NCI-H774 (cell line): ENCODE measurements at places on chromosomes 2 and 18.

DNA sequence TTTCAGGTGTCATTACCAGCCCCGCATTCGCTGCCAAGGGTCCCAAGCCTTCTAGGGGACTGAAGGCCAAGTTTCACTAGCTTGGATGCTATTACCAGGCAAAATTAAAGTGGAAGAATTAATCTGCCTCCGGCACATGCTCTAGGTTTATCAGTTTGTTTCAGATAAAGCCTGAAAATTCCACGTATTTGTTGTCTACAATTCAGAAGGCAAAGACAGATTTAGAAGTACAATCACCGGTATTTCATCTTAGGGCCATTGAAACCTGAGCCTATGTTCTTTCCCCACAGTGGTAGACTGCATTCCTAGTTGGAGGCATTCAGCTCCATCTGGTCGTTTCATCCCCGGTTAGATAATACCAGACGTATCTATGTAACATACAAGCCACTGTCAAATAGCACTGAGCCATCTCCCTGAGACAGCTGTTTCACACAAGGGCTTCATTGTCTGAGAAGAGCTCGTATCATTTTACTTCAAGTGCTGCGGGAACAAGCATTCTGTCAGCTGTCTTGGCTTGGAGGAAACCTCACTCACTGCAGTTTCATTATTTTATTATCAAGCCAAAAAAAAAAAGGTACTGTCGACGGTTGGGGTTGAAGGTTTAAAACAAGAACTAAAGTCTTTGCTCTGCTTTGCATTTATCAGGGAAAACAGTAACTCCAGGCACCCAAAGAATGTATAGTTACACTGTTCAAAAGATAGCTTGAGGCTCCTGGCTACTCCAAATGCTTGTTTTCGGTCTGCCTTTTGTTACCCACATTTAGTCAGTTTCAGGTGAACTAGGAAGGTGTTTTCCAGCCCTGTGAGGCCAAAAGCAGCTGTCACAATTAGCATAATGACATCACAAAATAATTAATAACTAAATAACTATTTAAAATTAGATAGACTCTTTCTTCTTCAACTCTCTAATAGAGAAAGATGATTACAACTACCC, 76.7 kb downstream of the TGIF1 start:
- no peak for DNase-seq

DNA sequence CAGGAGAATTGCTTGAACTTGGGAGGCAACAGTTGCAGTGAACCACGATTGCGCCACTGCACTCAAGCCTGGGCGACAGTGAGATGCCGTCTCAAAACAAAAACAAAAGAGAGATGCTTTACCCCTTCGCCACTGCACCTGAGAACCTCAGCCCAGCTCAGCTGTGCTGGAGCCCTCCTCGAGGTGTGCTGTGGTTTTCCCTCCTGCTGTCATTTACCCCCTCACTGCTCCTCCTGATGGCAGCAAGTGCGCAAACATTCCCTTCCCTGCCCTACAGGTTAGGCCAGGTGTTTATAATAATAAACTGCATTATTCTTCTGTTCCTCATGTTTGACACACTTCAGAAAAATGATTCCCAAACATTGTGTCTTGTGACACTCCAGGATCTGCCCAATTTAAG, 8.4 kb downstream of the FBXO36 start:
- no peak for DNase-seq

DNA sequence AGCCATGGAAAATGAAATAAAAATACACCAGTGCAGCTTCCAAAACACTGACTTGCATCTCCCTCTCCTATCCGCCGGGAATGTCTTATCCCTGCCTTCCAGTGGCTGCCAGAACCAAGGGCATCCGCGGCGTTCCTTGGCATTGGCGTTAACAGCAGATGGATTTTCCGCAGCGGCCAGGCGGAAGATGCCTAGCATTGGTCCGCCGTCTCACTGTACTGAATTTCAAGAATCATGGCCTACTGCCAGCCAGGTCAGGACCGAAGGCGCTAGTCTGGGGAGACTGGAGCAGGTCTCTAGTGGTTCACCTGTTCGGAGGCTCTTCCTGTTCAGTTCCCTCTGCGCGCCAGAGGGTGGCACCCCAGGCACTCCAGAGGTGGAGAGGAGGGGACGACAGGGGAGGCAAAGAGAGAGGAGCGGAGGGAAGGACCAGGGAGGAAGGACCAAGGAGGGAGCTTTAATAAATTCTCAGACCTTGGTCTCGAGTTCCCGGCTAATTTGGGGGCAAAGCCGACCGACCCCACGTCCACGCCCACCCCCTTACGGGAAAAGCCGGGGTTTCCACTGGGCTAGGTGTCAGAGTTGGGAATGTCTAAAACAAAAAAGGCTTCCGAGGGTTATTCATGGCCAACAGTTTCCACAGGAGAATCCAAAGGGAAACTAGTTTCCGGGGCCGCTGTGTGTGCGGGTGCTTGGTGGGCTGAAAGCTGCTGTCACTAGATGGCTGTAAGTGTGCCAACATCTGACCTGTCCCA, 3.7 kb upstream of the BCL2L11 start:
- DNase-seq: peak; percentile 54

DNA sequence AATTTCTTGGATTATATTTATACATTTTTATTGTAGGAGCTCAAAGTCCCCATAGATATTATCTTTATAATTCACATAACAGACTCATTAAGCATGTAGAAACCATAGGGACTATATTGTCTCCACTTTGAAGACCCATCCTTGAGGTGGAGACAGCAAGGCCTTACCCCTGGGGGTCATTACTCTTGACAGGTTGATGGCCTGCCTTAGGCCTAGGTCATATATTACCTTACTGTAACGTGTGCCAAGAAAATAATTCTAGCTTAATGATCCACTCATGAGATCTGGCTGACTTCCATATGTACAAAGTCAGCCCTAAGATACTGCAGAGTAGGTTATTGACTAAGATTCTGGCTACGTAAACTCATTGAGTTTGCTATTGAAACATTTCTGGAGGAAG, 65.4 kb upstream of the GLS start:
- DNase-seq: no peak

DNA sequence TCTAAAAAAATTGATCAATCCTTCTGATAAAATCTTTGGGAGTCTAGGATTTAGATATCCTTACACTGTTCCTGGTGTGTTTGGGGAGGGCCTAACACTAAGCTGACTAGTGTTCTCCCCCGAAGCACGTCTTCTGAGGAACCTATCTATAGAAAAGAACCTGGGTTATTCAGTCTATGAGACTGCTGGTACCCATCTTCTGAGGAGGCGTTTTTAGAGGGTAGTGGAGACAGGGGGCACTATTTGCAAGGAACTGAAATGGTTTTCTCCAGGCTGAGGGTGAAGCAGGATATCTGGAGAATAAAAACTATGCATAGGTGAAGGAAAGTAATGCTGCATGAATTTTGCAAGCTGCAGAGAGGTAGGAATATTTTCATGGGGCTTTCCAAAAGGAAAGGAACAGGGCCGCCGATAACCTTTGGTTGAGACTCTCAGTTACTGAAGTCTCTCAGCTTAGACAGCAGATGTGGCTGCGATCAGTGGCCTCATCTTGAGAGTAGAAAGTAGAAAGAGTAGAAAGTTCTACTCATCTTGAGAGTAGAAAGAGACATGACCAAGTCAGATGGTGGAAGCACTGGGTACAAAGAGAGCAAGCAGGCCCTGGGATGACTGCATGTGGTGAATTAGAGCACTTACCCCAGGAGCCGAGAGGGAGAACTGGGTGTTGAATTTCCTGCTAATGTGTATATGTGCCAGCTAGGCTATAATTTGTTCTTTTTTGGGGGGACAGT, 31.8 kb upstream of the KCNE4 start:
- no peak for DNase-seq
